ENCODE measurements at places on chromosomes 7 and 10.

- DNase-seq, result peak; percentile 75
These were observed 5.7 kb downstream of the ATG9B start for GRCh38 chr7:151018421-151019129.

GRCh38 chr7:158272509-158273137 lies 315.0 kb downstream of the PTPRN2 start:
- no peak for DNase-seq

- DNase-seq, result no peak
These were observed 4.3 kb downstream of the PHYHIPL start for GRCh38 chr10:59180689-59181270.

- DNase-seq, result no peak
These were observed 28.0 kb downstream of the GRK5 start for GRCh38 chr10:119235356-119235755.

GRCh38 chr7:101804967-101805366 lies 12.5 kb upstream of the CUX1 start:
- DNase-seq, result no peak

DNA sequence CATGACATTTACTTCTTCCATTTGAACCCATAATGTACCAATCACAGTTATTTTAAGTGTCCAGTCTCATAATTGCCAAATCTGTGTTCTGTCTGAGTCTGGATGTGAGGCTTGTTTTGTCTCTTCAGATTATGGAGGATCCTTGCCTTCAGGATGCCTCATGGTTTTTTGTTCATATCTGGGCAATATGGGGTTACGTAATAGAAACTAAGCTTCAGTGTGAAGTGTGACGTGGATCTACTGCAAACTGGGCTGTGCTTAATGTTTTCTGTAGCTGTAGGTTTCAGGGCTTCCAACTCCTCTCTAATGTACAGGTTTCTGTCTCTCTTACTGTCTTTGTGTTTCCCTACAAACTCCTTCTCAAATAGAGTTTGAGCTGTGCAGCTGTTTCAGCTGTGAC lies 223.7 kb upstream of the ADARB2 start:
- DNase-seq, result no peak

DNA sequence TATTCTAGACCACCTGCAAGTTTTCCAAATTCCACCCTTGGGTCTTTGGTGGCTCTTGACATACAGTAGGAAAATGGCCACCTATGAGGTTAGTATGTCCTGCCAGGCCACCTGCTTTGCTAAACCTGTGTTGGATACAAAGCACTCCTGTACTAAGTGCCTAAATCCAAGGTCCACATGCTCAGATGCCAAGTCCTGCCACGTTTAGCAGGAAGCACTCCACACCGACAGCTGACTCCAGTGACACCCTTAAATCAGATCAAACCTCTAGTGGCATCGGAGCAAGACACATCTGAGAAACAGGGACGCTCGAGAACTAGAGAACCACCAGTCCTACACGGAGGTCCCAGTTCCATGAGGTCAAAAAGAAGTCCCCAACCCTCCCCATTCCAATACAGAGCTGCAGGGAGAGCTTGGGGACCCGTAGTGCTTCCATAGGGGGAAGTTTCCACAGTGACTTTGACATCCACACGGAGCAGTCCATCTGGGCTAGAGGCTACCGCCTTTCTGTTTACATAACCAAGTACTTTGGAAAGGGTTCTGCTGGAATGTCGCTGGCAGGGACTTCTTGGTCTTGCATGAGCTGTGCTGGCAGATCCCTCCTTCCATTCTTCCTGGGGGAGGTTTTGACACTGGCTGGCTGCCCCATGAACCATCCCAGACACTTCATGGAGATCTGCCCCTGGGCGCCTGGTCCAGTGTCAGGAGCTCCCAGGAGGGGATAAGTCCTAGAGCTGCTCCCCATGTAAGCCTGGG lies 290.6 kb downstream of the PRPF18 start:
- DNase-seq, result no peak

DNA sequence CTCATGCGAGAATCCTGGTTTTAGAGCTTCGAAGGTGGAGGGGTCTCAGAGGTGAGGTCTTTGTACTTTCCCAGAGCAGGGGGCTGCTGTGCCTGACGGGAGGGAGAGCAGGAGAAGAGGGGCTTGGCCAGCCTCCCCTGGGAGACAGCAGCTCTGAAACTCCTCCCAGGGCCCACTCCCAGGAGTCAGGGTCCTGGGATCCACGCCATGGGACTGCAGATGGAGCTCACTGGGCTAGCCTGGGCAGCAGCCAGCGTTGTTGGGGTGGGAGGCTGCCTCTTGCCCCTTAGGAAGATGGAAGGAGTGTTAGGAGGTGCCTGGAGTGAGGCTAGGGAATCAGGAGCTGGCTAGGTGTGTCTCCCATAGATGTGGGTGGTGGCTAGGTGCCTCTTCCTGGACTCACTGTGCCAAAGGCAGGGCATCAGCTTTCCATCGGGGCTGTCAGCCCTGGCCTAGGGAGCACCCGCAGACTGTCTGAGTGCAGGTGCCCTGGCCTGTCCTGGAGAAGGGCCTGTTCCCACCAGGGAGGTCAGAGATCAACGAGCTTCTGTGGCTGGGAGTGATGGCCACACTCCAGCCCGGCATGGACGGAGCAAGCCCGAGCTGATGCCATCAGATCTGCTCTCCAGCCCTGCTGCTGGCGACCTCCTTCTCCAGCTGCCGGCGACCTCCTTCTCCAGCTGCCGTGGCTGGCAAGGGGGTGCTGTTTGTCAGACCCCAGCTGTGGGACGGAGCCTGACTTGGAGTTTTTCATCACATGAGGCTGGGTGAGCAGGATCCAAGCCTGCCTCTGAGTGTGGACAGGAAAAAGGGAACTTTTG lies 111.3 kb downstream of the PTPN20 start:
- DNase-seq, result no peak

DNA sequence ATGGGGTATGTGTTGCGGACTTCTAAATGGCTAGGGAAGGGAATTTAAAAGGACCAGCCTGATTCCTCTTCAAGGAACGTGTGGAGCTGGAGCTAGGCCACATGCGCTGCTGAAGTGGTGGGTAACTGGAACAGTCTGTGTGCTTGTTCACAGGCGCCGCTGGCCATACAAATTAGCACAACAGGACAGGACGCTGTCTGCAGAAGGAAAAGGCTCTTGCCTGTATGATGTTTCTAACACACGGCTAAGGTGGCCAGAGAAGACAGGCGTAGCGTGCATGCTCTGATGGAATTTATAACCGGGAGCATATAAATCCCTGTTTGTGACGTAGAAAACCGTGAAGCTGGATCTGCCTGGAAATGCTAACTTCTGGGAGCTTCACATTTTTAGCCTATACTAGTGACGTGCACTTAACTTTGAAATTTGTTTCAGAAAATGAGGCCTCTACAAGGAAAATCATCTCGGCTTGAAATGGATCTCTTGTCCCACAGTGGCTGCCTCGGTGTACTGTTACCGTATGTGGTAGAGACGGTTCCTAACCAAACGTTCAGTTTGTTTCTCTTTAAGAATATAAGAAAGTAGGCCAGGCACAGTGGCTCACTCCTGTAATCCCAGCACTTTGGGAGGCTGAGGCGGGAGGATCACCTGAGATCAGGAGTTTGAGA lies 569.4 kb downstream of the PTPRN2 start:
- DNase-seq, result no peak

DNA sequence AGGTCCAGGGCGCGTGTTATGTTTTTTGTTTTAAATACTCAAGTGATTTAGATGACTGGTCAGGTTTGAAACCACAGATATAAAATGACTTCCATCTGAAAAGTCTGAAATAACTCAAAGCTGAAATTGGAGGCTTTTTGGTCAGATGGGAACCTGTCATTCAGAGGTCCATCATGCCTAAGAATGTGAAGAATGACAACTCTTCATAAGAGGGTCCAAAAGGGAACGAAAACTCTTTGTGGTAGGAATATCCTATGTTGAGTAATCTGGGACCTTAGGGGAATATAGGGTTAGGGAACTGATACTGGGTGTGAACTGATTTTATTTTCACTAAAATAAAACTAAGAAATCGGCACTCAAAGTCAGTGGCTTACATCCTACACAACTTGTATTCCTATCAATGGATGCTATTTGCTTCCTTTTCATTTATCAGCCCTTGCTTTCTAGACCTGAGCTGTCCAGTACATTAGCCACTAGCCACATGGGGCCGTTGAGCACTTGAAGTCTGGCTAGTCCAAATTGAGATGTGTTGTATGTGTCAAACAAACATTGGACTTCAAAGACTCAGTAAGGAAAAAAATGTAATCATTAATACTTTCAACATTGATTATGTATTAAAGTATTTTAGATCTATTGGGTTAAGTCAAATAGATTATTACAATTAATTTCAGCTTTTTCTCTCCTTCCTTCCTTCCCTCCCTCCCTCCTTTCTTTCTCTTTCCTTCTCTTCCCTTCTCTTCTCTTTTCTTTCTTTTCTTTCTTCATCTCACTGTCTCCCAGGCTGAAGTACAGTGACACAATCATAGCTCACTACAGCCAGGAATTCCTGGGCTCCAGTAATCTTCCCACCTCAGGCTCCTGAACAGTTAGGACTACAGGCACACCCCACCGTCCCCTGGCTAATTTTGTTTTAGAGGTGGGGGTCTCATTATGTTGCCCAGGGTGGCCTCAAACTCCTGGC lies 56.5 kb upstream of the KDM7A start:
- no peak for DNase-seq

DNA sequence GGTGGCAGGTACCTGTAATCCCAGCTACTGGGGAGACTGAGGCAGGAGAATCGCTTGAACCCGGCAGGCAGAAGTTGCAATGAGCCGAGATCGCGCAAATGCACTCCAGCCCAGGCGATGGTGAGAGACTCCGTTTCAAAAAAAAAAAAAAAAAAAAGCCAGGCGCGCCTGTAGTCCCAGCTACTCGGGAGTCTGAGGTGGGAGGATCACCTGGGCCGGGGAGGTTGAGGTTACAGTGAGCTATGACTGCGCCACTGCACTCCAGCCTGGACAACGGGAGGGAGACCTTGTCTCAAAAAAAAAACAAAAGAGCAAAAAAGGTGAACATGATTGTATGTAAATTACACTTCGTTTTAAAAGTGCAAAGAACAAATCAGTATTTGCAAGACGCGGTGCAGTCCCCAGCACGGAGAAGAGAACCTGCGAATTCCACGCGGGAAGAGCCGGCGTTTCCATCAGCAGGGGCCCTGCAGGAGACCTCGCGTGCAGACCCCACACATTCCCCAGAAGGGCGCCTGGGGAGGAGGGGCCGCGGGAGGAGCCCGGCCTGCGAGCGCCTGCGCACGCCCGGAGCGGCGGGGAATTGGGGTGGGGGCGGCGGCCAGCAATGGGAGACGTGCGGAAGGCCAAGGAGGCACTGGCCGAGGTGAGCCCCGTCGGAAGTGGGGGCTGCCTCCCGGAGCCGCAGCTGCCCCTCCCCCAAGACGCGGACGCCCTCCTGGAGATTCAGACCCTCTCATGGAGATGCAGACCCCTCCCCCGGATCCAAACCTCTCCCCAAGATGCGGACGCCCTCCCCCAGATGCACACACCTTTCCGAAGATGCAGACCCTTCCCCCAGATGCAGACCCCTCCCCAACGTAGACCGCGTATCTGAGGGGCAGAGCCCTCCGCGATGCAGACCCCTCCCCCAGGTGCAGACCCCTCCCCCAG lies 16.7 kb upstream of the SUN1 start:
- peak; percentile 74 for DNase-seq

DNA sequence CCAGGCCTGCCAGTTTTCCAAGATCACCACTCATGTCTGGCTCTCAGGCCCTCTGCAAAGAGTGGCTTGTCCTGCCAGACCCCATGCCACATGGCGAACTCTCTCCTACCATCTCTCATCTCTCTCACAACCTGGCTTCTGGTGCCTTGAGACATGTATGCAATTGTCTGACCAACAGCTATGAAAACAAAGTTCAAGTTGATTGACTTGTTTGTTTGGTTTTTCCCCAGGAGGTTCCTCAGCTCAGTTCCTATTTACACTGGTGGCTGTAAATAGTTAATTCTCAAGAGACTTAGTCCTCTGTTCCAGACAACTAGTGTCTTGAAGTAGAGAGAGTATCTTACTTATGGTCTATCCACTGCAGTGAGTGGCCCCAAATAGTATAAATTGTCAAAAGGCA lies 131.8 kb downstream of the SNX10 start:
- DNase-seq, result no peak

- DNase-seq, result no peak
These were observed 49.1 kb downstream of the ASB4 start for GRCh38 chr7:95534796-95535195.

GRCh38 chr10:13496164-13496563 lies 32.6 kb downstream of the BEND7 start:
- no peak for DNase-seq

GRCh38 chr7:29194594-29195427 lies at the start of gene CHN2:
CHN2 (plus strand) TSS chr7:29194775.
- peak; percentile 50 for DNase-seq

DNA sequence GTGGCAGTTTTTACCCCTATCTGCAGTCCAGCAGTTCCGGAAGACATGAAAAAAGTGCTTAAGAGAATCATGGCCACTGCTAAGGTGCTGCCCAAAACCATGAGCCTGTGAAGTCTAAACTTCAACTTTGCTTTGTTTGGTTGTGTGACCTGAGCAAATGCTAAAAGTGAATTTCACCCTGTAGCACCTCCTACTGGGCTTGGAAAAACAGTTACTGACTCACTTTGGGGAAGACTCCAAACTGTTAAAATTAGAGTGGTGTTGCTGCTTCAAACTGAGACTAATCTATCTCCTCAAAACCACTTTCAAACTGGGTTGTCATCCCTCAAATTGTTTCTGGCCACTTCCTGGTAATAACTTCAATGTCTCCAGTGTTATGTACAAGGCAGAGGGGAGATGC lies 21.3 kb downstream of the MKX start:
- DNase-seq, result no peak

- DNase-seq, result no peak
These were observed 135.7 kb downstream of the AVL9 start for GRCh38 chr7:32631021-32631420.

GRCh38 chr10:60192946-60193345 lies 196.7 kb downstream of the ANK3 start:
- no peak for DNase-seq
